CD4-positive, alpha-beta T cell treated with Interleukin-1 beta for 1 hour (primary cell): ENCODE measurements at places on chromosomes 16 and 17.

GRCh38 chr16:55499951-55500529 is 8.8 kb upstream of the LPCAT2 start:
- DNase-seq: no peak

DNA sequence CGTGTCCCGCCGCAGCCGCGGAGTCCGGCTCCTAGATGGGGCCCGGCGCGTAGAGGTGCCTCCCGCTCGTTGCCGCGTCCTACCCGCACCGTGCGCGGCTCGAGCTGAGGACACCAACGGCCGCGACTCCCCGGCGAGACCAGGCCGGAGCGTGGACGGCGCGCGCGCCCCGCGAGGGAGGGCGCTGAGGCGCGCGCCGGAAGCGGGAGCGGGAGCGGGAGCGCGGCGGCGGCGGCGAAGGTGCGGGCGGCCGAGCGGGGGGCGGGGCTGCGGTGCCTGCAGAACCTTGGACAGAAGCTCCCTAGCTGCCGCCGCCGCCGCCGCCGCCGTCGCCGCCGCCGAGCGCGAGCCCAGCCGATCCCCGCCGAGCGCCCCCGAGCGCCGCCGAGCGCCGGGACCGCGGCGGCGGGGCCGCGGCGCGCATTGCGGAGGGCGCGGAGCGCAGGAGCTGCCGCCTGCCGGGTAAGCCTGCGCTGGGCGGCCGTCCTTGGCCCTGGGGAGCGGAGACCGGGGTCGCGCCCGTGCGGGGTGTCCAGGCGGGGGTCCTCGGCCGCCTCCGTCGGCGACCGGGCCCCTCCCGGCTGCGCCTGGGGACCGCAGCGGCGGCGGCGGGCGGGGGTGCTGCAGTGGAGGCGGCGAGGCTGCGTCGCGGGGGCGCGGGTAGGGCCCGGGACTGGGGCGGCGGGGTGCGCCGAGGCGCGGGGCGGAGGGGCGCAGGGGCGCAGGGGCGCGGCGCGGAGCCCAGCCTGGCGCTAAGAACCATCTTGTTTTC is at the start of gene CDK5R1:
CDK5R1 (plus strand) TSS at position 293 of the 772 bp plus-strand sequence. CDS start 628 bp downstream, outside the sequence.
- DNase-seq: peak; percentile 78

GRCh38 chr17:43342589-43342890 is 56.3 kb upstream of the ARL4D start:
- DNase-seq: no peak

DNA sequence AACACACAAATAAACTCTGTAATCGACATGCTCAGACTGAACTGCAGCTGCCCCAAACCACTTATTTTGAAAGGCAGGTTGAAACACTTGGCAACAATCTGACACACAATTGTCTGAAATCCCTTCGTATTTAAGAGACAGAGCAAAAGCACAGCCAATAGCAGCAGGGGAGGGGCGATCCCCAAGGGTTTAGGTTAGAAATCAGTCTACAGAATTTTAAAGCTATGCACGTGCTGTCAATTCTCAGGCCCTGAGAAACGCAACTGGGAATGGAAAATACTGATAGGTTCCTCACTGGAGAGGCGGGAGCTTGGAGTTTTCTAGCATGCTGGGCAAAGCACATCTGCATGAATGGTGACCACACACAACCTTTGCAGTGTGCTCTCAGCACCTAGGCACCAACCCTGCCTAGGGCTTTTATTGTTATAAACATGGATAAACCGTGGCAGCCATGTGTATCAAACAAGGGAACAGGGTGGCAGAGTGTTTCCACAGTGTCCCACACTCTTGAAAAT is 168.0 kb downstream of the AATF start:
- no peak for DNase-seq

- DNase-seq: no peak
These were observed 10.9 kb downstream of the ZNF200 start for GRCh38 chr16:3223913-3224515.

DNA sequence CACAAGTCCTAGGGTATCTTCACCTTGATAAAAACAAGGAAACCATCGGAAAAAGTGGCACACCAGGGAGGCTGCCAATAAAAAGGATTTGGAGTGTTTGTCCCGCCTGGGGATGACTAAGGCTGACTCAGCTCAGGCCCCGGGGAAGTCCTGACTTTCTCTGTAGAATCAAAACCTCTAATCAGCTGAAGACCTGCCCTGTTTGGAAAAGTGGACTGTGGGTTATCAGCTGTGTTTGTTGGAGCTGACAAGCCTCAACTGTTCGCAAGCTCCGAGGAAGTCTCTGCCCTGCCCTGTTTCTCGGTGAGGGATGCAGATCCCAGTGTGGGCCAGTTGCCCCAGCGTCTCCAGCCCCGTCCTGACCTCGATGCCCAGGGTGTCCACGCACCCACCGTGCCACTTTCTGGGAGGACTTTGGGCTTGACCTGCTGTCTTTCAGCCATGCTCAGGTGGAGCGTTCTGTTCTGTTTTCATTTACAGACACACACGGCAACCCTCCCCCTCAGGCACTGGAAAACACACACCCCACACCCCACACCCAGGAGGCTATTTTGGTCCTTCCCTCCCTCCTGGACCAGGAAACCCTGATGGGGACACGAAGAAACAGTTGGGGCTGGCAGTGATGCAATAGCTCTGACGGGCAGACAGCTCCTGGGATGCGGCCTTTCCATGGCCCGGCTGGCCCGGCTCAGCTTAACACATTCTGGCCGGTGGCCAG is 27.6 kb upstream of the PITPNA start:
- no peak for DNase-seq

- no peak for DNase-seq
These were observed 107.6 kb upstream of the MED13 start for GRCh38 chr17:62172492-62173291.

DNA sequence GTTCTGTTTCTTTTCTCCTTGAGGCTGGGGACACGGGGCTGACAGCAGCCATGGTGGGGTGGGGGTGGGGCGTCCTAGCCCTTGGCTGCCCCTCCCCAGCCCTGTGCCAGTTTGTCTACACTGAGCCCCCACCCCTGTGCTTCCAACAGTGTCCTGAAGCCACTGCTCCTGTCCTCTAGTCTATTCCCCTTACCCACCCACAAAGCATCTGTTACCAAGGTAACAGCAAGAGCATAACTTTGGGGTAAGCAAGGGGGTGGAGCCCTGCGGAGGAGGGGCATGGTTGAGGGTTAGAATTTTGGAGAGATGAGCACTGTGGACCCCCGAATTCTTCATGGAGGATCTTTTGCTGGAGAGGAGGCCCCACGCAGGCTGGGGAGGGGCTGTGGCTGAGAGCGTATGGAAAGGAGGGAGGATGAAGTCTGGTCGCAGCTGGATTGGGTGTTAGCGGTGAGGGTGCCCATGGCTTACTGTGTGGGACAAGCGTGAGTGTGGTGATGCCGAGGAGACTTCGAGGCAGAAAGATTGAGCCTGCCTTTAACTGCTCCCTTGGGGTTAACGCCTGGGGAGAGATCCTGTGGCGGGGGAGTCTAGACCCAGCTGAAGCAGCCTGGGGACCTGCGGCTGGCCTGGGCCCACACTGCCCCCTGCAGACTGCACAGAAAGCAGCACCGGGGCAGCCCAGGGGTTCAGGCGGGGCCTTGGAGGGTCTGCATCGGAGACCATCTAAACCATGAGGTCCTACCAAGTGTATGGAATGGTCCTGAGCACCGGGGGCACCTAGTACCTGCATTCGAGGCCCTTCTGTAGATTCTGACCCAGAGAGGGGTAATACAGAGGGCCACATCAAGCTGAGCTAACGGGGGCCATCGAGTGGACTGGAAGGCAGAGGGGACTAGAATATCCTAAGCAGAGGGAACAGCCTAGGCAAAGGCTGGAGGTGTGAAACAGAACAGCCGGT is 6.1 kb upstream of the STAC2 start:
- DNase-seq: peak; percentile 73

DNA sequence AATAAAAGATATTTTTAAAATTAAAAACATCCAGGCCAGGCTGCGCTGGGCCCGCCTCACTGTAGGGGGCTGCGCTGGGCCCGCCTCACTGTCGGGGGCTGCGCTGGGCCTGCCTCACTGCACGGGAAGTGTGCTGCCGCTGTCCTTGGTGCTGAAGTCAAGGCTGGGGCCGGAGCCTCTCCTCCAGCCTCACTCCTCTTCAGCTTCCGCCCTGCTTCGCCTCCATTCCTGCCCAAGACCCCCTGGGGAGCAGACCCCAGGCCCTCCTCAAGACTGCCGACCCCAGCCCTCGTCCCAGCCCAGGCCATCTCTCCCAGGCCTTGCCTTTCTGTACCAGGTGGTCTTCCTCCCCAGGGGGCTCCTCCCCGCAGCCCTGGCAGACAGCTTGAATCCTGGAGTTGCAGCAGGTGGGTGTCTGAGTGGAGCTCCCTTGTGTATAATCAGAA is 26.2 kb downstream of the ENDOV start:
- peak; percentile 30 for DNase-seq

DNA sequence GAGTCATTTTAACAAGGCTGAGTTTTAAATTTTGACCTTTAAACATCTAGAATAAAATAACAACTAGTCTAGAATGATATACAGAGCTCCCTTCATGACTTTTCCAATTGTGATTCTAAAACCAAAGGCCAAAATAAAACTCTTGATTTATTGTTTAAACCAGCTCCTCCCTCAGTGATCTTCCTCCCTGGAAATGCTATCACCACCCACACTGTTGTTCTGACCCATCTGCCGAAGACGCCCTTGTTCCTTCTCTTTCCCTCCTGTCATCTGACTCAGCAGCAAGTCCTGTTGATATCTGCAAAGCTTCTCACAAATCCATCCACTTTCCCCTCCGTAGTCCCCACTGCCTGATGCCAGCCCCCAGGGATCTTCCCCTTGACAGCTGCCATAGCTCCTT is 231.6 kb upstream of the DYNLRB2 start:
- DNase-seq: no peak

DNA sequence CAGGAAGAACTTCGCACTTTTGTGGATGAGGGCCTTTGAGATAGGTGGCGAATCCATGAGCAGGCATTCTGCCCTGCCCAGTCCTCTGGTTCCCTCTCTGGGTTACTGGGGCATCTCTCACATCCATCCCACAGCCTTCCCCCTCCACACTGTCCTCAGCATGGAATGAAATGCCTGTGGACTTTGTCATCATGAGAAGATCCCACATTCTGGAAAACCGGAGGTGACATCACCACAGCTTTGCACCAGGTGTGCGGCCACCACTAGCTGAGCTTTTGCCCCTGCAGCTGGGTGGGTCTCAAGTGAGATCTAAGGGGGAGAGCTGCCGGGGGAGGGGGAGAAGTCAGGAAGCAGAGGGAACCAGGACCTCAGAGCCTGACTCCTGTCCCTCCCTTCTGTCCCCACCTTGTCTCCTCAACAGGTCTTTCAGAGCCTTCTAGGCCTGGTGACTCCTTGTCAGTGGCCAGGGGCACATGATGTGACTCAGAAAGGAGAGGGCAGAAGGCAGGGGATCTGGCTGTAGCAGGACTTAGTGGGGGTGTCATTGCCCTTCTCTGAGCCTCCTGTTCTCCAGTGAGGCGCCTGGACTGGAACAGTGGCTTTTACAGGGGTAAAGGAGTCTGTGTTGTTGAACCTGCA is 40.0 kb upstream of the DLX4 start:
- no peak for DNase-seq

- no peak for DNase-seq
These were observed 53.8 kb downstream of the MYO18A start for GRCh38 chr17:29126268-29126930.

DNA sequence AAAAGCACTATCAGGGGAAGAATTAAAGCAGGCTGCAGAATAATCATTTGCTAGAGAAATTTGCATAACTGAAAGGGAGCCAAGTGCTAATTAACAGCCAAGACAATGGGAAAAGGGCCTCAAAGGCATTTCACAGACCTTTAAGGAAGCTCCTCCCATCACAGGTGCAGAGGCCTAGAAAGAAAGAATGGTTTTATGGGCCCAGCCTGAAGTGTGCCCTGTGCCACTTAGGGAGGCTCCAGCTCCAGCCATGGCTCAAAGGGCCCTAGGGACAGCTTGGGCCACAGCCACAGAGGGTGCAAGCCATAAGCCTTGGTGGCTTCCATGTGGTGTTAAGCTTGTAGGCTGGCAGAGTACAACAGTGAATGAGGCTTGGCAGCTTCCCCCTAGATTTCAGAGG is 50.1 kb downstream of the RNF112 start:
- DNase-seq: no peak

DNA sequence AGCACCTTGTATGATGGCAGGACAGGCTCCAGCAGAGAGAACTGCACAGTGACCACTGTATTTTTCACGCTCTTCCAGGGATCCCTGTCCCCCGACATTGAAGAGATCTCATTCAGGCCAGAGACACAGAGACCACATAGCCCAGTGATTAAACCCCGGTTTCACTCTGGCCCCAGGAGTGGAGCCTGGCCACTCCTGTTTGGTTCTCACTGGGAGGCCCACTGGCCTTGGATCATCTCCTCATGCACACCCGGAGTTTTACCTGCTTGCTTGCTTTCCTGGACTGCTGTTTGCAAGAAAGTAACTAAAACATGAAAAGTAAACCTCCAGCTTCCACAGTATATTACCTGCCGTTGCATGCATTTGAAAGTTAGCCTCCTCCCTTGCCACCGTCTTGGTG is 13.2 kb upstream of the CLEC18C start:
- DNase-seq: no peak

DNA sequence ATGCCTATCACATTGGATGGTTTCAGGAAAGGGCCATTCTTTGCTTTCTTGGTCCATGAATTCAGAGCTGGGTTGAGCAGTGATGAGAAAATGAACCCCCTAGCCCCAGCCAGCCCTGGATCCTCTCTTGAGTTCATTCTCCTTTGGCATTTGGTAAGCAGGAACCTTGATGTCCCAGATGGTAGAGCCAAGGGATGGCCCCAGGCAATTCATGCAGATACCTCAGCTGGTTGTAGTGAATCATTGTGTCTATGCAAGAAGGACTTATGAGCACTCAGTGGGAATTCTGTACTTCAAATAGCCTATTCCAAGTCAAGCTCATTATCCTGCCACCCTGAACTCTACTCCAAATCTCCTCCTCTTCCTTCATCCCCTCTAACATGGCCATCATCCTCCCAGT is 412.7 kb downstream of the UTP18 start:
- no peak for DNase-seq

DNA sequence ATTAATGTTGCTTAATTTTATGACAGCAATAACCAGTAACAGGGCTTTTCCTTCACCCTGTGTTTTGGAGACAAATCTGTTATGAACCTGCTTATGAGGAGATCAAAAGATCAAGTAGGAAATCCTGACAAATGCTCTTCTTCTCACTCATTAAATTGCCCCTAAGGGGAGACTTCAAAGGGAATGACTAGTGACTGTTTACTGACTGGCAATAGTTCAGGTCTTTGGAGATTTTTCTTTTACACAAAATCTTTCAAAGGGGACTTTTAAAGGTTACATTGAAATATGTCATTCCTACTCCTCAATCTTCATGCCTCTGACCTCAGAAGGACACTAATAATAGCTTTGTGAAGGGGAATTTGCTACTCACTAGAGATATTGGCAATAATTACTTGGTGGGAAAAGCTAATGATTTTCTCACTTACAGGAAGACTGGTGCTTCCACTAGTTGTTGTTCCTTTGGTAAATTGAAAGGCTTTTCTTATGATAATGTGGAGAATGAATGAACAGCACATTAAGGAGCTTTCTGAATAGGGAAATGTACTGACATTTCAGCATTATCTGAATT is 292.9 kb upstream of the CA10 start:
- DNase-seq: no peak

GRCh38 chr16:84598360-84598759 is 19.5 kb downstream of the COTL1 start:
- DNase-seq: no peak

DNA sequence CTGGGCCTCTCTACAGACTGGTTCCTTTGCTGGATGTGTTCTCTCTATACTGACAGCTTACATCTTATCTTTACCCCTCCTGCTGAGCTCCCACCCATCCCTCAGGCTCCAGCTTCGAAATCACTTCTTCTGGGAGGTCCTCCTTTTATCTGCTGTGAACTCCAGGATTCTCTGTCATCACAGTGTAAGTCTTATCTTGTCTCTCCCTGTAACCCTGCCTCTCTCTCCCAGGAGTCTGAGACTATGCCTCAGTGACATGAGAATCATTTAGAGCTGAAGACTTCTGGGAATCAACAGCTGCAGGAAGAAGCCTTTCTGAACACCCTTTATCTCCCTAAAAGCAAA is 148.1 kb upstream of the HS3ST3A1 start:
- DNase-seq: no peak
